Fibroblast of the aortic adventitia (primary cell): ENCODE measurements at places on chromosomes 1 and 21.

DNA sequence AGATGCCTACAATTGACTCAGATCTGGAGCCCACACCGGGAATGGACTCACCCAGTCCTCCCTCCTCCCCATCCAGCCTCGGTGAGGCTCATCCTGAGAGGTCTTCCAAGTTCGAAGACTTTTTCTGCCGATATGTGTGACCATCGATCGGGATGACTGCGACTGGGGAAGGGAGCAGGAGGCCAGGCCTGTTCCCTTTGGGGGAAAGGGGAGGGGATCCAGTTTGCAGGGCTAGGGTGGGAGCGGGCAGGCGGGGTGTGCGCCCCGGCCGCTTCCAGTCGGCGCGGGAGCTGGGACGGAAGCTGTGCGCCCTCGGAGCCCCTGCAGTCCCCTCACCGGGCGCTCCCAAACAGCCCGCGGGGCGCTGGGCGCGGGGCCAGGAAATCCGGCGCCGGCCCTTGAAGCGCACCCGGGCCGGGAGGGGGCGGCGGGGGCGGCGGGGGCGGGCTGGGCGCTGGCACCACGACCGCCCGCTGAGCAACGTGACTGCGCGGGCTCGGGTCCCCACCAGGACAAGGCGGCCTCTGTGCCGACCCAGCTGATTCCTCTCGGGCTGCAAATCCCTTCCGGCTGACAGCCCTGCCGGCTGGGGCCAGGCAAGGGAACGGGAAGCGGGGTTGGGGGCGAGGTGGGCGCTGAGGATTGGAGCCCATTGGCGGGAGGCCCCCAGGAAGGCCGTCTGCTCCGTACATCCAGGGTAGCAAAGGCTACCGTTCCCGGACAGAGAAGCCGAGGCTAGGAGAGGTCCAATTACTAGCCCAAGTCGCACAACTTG lies 103.9 kb downstream of the EBNA1BP2 start:
- DNase-seq: no peak

GRCh38 chr1:217214551-217214950 lies 416.3 kb downstream of the GPATCH2 start:
- no peak for DNase-seq

GRCh38 chr21:16579538-16579937 lies 849.8 kb downstream of the USP25 start:
- DNase-seq: peak; percentile 66

DNA sequence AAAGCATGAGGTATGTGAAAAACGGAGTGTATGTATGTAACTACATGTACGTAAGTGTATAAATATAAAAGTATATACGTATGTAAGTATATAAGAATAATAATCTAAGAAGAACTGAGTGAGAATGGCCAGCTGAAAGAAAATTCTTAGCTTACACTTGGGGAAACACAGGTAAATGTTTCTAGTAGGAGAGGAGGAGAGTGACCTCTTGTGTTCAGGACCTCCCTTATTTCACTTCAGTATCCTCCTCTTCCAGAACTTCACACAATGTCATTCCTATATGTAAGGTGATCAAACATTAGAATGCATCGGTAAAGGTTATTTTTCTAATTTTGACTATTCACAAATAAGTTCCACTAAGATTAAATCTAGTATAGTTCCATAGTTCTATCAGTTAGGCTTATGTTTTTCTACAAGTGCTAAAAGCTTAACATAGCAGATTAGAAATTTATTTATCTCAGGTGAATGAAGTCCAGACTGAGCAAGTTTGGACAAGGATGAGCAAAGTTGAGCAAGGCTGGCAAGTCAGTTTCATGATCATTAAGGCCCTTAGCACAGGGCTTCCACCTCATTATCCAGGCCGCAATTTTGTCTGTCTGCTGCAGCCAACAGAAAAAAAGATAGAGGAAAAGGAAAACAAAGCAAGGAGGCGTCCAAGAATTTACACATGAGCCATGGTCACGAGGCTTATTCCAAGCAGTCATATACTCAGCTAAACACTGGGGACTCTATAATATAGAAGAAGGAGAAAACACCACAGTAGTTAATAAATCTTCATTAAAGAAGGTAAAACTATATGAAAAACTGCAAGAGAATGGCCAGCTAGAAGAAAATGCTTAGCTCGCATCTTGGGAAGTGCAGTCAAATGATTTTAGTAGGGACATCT lies 7.1 kb upstream of the MROH9 start:
- DNase-seq: peak; percentile 56

GRCh38 chr1:66671455-66671854 lies 80.8 kb upstream of the DYNLT5 start:
- no peak for DNase-seq

DNA sequence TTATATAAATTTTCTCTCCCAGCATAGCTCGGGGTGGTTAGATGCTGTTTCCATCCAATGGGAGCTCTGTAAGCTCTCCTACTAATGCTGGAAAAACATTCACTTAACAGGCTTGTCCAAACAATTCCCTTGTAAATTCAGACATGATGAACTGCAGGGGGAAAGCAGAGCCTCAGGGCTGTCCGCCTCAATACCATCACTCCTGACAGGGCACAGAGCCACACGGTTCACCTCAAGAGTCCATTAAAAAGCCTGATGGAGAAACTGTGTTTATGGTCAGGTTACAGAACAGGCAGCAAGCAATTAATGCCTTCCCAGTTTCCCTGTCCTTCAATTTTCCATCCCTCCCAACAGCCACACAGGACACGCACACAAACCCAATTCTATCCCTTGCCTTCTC lies 171.0 kb downstream of the BRINP2 start:
- DNase-seq: no peak

DNA sequence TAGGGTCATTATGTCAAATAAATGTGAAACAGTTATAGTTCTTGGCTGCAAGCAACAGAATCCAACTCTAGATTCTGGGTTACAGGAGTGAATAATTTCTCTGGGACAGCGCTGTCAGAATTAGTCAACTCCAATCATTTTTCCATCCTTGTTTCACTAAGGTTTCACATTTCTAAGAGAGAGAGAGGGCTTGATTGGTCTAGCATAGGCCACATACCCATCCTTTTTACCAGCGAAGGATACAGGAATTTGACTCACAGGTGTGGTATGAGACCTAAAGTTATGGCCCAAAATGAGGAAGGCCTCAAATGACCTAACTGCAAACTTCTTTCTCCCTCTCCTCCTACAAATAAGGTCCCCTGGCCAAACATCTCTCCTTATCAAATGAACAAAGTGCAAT lies 25.5 kb upstream of the RGS8 start:
- no peak for DNase-seq

DNA sequence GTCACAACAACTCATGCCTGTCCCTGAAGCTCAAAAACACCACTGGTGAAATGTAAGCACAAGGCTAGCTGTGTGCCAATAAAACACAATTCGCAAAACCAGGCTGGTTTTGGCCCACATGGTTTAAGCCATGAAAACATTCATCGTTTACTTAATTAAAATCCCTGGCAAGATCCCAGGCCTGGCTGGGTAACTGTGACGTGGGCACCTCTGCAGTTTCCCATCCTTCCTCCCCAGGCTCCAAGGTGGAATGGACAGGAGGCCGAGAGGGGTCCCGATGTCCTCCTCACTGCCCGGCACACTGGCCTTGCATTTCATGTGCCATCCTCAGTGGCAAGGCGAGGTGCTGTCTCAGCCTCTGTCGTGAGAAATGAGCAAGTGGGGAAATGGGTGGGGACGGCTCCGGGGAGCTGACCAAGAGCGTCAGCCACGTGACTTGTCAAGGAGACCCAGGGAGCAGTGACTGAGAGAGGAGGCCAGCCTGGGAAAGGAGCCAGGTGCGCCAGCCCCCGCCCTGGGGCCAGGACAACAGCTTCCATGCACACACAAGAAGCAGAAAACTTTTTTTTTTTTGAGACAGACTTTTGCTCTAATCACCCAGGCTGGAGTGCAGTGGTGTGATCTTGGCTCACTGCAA lies 153.1 kb upstream of the RAB4A start:
- DNase-seq: peak; percentile 76

- peak; percentile 53 for DNase-seq
These were observed 9.1 kb upstream of the PCNX2 start for GRCh38 chr1:233304489-233305102.

DNA sequence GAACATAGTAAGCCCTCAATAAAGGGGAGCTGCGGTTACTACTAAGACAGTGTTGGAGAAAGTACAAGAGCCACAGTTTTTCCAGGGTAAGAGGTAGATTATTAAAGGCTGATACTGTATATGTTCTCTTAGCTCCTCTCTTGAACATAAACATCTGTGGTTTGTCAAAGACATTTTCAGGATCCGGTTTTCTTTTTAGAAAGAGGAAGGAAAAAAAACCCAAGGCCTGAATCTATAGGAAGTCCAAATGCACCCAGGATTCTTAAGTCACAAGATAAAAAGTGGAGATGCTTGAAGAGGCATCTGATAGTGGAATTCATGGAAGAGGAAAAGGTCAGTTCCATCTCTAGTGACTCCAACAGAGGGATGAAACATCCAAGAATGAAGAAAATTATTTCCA lies 24.6 kb upstream of the SLC45A3 start:
- no peak for DNase-seq
